ENCODE measurements at places on chromosomes 13 and 19. TPM values are rescaled to one million over a fixed set of nuclear protein-coding genes. Genes with fewer than 3 reads are reported as not detected.

TSHZ3 gene
- total RNA-seq: 7.1 TPM

PRODH2 gene
- total RNA-seq: not detected

ONECUT3 gene
- total RNA-seq: not detected

ZNF813 gene
- total RNA-seq: 2.1 TPM

RASGRP4 gene
- not detected for total RNA-seq

CPT1C gene
- 8.8 TPM for total RNA-seq

SACS gene
- total RNA-seq: 28.0 TPM

TPRX2 gene
- total RNA-seq: not detected

ZNF98 gene
- total RNA-seq: 1.3 TPM

KCNN1 gene
- not detected for total RNA-seq

GRIN2D gene
- 1.3 TPM for total RNA-seq

ZNF541 gene
- 1.1 TPM for total RNA-seq

TMC4 gene
- total RNA-seq: 0.90 TPM

GPR12 gene
- not detected for total RNA-seq

GPC5 gene
- not detected for total RNA-seq

SIRT6 gene
- 64.3 TPM for total RNA-seq

Data from cardiac atrium fibroblast (primary cell).